ENCODE measurements at places on chromosomes 12 and 14.
A peak's percentile ranks its signal among the peaks of the same experiment; 100 is the strongest.

DNA sequence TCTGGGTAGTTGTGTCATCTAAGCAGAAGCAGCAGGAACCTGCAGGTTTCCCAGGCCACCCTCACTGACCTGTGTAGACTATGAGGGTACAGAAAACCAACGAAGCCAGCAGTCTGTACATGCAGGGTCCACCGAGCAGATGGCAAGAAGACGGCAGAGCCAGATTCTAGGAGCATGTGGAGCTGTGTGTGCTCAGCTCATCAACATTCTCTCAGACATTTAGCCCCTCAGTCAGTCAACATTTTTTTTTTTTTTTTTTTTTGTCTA is 7.3 kb upstream of the ASIC1 start:
- peaks cover 14% of the 10 kb centered on the region for H3K4me1 ChIP-seq
- no peak for DNase-seq
- no peak overlapping the region for H3K27ac ChIP-seq
- H3K4me3 ChIP-seq, result peak overlapping the region; percentile 37
- H3K36me3 ChIP-seq, result no peaks in the 10 kb centered on the region

DNA sequence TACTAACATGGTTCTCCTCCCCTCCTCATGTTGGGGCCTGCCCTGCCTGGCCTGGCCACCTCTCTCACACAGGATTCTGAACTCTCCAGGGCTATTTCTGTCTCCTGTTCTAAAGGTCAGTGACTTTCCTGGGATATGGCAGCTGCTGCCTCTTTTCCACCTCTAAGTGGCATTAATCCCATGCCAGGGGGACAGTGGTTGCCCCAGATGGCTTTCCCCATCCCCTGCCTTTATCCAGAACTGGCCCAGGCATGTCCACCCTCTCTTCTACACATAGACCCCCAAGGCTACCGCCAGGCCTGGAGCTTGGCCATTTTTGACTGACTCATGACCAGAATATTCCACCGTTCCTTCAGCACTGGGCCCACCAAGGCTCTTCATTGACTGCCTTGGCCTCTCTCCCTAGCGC is 90.4 kb downstream of the IRF2BPL start:
- H3K36me3 ChIP-seq, result no peaks in the 10 kb centered on the region
- no peak for DNase-seq
- no peaks in the 10 kb centered on the region for H3K27me3 ChIP-seq
- no peak overlapping the region for H3K4me3 ChIP-seq

DNA sequence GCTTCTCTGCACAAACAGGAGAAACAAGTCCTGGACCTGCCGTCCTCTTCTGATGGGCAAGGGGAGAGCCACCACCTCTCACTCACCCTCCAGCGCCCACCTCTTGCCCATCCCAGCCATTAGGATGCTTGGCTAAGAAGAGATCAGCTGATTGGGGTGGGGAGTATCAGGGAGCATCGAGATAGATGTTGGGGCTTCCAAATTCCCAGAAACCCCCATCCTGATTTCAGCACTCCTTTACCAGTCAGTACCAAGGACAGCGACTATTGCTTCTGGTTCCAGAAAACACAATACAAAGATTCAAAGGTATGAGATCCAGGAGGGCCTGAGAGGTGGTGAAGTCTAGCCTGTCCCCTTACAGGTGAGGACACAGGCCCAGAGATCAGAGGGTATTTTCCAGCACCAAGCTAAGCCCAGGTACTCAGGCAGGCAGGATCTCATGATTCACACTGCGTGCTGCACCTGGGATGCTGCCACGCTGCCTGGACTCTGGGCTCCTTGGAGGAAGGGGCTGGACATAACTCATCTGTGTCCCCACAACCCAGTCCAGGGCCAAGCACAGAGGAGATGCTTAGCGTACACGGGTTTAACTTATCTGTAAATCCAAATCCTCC is 76.6 kb downstream of the TUNAR start:
- no peaks in the 10 kb centered on the region for H3K36me3 ChIP-seq
- H3K4me1 ChIP-seq, result no peaks in the 10 kb centered on the region
- no peak overlapping the region for H3K4me3 ChIP-seq

GRCh38 chr14:97723819-97724218 is 926.6 kb downstream of the VRK1 start:
- no peak overlapping the region for H3K27ac ChIP-seq
- H3K36me3 ChIP-seq, result no peaks in the 10 kb centered on the region
- no peak overlapping the region for H3K4me3 ChIP-seq
- no peak for DNase-seq
- no peaks in the 10 kb centered on the region for H3K27me3 ChIP-seq
- no peaks in the 10 kb centered on the region for H3K4me1 ChIP-seq

DNA sequence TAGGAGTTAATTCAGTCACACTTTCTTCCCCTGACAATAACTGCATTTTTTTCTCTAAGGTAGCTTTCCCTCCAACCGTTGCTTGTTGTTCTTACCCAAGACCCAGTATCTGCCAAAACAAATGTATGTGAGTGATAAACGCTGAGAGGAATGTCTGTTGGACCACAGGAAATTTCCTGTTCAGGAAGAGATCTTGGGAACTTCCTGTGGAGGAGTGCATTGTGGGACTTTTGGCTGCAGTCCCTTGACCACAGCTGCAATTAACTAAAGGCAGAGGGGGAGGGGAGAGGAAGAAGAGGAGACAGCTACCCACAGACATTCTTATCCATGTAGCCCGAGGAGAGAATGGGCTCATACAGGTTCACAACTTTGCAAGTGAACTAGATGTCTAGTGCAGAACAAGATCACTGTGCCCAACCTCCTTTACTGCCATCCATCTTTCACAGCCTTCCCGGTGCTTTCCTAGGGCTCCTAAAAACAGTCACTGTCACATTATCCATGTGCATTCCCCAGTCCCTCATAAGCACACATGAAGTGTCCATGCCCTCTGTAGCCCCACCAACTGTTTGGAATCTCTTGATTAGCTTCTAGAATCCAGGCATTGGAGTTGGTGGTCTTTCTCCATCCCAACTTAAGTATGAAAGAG is 149.5 kb downstream of the ETV6 start:
- DNase-seq, result no peak
- peaks cover 36% of the 10 kb centered on the region for H3K4me1 ChIP-seq
- H3K27me3 ChIP-seq, result no peaks in the 10 kb centered on the region
- H3K27ac ChIP-seq, result no peak overlapping the region
- no peaks in the 10 kb centered on the region for H3K36me3 ChIP-seq
- no peak overlapping the region for H3K4me3 ChIP-seq

- no peaks in the 10 kb centered on the region for H3K27me3 ChIP-seq
- no peak overlapping the region for H3K27ac ChIP-seq
- DNase-seq, result no peak
- peaks cover 5% of the 10 kb centered on the region for H3K36me3 ChIP-seq
These were observed 30.0 kb downstream of the GALNT4 start for GRCh38 chr12:89494411-89495231.

GRCh38 chr14:40909906-40910305 is 696.8 kb upstream of the LRFN5 start:
- no peaks in the 10 kb centered on the region for H3K27me3 ChIP-seq
- H3K4me1 ChIP-seq, result no peaks in the 10 kb centered on the region
- H3K27ac ChIP-seq, result no peak overlapping the region
- no peaks in the 10 kb centered on the region for H3K36me3 ChIP-seq
- DNase-seq, result no peak
- H3K4me3 ChIP-seq, result no peak overlapping the region

DNA sequence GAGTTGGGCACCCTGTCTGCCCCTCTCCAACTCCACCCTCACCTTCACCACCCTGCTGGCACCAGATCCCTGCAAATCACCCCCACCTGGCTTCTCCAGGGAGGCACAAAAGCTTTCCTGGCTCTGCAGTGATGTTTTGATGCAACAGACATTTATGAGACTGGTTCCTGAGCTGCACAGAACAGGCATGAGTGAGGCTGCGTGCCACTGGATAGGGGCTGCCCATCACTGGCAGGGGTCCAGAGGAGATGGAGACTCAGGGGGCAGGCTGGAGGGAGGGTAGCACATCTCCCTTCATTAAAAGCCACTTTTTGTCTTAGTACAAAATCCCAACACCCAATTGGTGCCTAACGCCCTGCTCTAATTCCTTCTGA is 17.3 kb upstream of the ZDHHC22 start:
- DNase-seq, result no peak
- no peaks in the 10 kb centered on the region for H3K36me3 ChIP-seq
- peaks cover 11% of the 10 kb centered on the region for H3K4me1 ChIP-seq
- H3K4me3 ChIP-seq, result no peak overlapping the region

DNA sequence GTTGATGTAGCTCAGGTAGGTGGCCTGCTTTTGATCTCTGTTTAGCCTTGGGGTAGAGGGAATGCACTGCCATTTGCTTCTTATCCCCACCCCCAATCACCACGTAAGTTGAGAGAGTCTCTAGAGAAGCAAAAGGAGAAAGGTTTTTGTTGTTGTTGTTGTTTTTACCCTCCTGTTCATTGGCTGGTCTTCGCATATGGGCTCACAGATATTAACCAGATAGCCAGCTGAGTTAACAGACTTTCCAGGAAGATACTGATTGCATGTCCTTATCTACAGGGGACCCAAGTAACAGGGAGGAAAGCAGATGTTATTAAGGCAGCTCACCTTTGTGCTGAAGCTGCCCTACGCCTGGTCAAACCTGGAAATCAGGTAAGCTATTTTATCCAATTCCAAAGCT is 2.9 kb downstream of the PA2G4 start:
- no peaks in the 10 kb centered on the region for H3K27me3 ChIP-seq
- H3K36me3 ChIP-seq, result peaks cover 57% of the 10 kb centered on the region
- no peak for DNase-seq
- H3K4me1 ChIP-seq, result peaks cover 45% of the 10 kb centered on the region

- H3K4me3 ChIP-seq, result no peak overlapping the region
- no peaks in the 10 kb centered on the region for H3K27me3 ChIP-seq
- H3K4me1 ChIP-seq, result no peaks in the 10 kb centered on the region
- H3K36me3 ChIP-seq, result no peaks in the 10 kb centered on the region
These were observed 21.9 kb downstream of the SLCO1C1 start for GRCh38 chr12:20716985-20717384.

DNA sequence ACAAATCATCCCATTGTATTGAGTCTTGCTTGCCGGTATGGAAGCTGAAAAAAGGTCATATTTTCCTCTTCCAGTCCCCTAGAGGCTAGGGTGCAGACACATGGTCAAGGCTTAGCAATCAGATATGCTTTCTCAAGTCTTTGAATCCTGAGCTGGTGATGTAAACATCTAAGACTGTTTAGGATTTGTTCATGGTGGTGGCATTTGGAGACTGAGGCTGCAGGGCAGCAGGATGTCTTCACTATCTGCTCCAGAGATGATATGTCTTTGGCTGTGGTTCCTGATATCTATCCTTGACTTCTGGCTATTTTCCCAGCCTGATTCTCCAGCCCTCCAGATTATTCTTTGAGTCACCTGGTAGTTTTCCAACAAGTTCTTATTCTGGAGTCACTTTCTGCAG is 50.5 kb upstream of the DACT1 start:
- H3K4me1 ChIP-seq, result no peaks in the 10 kb centered on the region
- H3K4me3 ChIP-seq, result no peak overlapping the region
- H3K27me3 ChIP-seq, result no peaks in the 10 kb centered on the region
- DNase-seq, result no peak
- no peak overlapping the region for H3K27ac ChIP-seq
- H3K36me3 ChIP-seq, result no peaks in the 10 kb centered on the region

DNA sequence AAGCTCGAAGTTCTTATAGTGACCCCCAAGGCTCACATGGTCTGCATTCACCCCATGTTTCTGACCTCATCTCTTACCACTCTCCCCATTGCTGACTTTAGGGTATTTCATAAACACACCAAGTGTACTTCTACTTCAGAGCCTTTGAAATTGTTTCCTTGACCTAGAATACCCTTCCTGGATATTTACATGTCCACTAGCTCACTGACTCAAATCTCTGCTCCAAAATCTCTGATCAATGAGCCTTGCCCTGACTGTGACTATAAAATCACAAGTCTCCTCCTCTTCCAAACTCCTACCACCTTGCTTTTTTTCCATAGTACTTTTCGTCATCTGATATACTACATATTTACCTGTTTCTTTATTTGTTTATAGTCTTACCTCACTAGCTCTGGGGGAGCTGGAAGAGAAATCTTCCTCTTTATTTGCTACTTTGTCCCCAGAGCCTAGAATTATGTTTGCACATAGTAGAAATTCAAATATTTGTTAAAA is 105.1 kb downstream of the RMST start:
- no peak overlapping the region for H3K4me3 ChIP-seq
- no peak for DNase-seq
- H3K27me3 ChIP-seq, result no peaks in the 10 kb centered on the region
- H3K4me1 ChIP-seq, result no peaks in the 10 kb centered on the region
- H3K36me3 ChIP-seq, result no peaks in the 10 kb centered on the region

- no peaks in the 10 kb centered on the region for H3K27me3 ChIP-seq
- peaks cover 37% of the 10 kb centered on the region for H3K4me1 ChIP-seq
- H3K27ac ChIP-seq, result peak overlapping the region; percentile 59
- DNase-seq, result no peak
- no peak overlapping the region for H3K4me3 ChIP-seq
These were observed 21.2 kb downstream of the APPL2 start for GRCh38 chr12:105214670-105215375.

DNA sequence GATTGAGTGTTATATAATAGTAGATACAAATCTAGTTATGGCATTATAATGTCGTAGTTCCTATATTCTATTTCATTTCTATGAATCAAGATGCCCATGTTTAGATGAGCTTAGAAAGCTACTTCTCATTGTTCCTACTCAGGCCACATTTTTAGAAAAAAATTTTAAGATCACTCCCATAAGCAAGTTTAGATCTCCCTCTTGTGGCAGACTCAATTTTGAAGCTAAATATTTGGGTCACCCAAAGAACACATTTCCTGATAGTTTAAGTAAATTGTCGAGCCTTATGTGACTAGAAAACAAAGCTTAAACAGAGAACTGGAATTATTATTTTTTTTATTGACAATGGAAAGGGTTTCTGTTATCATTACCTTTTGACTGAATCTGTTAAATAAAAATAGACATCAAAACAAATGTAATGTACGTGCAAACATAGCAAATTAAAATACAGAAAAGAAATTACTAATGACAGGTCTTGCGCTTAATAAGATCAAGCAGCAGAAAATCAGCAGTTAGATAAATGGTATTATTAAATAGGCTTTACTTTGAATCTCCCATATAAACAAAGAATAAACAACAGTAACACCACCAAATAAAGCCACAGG is 180.2 kb downstream of the ACSS3 start:
- H3K36me3 ChIP-seq, result no peaks in the 10 kb centered on the region
- H3K4me1 ChIP-seq, result no peaks in the 10 kb centered on the region
- no peaks in the 10 kb centered on the region for H3K27me3 ChIP-seq
- H3K4me3 ChIP-seq, result no peak overlapping the region

DNA sequence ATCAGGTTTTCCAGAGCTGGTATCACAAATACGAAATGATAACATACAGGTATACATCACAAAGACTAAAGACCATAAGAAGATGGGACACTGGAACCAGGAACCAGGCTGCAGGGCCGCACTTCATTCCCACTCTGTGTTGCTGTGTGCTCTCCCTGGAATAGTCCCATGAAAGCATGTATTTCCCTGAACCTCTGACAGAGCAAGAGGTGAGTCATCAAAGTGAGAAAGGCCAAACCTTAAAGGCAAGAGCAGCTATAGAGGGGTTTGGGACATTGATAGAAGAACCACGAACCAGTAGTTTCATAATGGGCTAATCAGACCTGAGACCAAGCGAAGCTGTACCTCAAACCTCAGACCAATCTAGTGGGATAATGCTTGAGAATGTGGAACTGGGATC is 283.0 kb upstream of the PRKD1 start:
- H3K27ac ChIP-seq, result no peak overlapping the region
- H3K4me1 ChIP-seq, result no peaks in the 10 kb centered on the region
- DNase-seq, result no peak
- H3K36me3 ChIP-seq, result no peaks in the 10 kb centered on the region
- no peak overlapping the region for H3K4me3 ChIP-seq
- no peaks in the 10 kb centered on the region for H3K27me3 ChIP-seq

Data from suprapubic skin (tissue), 4 donors.